CD4-positive, CD25-positive, alpha-beta regulatory T cell (primary cell): ENCODE measurements at places on chromosomes 13 and 19. TPM values are rescaled to one million over a fixed set of nuclear protein-coding genes. Genes with fewer than 3 reads are reported as not detected.

RXFP2 gene
- total RNA-seq, result not detected

- no peak for DNase-seq
Observed at GRCh38 chr19:49356382-49356781, 5.8 kb downstream of the TEAD2 start.

GRCh38 chr13:109101550-109102144 is 472.2 kb downstream of the MYO16 start:
- DNase-seq, result no peak

GRCh38 chr13:85266771-85267170 is 532.4 kb downstream of the SLITRK6 start:
- no peak for DNase-seq

- DNase-seq, result no peak
Observed at GRCh38 chr13:29497137-29497654, 98.3 kb downstream of the SLC7A1 start.
